ENCODE measurements at places on chromosomes 4 and X.

- no peak for DNase-seq
Observed at GRCh38 chr4:140626661-140627376, 58.1 kb upstream of the UCP1 start.

DNA sequence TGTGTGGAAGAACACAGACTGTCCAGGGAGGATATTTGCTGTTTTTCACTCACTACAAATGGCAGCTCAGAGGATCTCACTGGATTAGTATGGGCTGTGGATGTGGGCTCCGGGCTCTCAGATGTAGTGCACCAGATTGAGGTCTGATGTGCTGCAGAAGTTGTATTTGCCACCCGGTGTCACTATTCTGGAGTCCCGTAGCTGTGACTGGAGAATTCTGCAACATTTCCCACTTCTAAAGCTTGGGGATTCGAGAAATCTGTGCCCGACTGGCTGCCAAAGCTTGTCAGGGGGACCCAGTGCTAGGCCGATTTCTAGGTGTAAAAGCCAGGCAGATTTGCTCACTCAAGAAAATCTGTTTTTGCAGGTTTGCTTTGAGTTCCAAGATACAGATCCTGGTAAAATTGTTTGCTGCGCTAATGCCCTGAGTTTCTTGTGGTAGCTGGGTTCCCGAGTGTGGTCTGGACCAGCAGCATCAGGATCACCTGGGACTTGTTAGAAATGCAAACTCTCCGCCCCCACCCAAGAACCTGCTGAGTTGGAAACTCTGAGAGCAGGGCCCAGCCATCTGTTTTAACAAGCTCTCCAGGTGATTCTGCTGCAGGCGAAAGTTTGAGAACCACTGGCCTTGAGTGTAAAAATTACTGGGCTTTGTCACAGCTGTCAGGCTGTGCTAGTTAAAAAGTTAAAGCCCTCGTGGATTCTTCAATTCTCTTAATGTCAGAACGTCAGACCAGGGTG lies 18.1 kb downstream of the KIT start:
- DNase-seq = no peak

- no peak for DNase-seq
Observed at GRCh38 chrX:1295550-1295949, 26.9 kb downstream of the CSF2RA start.

GRCh38 chrX:151722241-151722846 lies 6.5 kb downstream of the FATE1 start:
- DNase-seq = peak; percentile 3

DNA sequence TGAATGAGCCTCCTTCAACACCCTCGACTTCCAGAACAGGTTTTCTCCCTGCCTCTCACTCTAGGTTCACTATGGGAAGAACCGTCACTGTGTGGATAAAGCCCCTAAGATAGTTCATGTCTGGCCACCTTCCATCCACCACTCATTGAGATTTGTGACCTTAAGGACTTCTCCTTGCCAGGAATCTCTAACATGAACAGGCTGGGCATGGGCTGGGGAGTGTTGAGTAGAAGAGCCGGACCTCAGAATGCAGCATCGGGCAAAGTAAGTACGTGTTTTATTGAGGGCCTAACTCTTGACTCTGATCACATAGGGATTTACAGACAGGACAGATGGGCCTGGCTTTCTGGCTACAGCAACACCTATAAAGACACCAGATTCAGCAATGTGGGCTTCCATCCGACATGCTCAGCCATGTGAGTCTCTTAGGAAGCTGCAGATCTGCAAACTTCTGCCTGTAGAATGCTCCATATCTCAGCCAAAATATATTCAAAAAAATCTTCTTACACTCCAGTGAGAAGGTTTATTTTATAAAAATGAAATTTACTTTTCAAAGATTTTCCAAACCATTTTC lies 26.4 kb upstream of the TRIM60 start:
- DNase-seq = no peak

DNA sequence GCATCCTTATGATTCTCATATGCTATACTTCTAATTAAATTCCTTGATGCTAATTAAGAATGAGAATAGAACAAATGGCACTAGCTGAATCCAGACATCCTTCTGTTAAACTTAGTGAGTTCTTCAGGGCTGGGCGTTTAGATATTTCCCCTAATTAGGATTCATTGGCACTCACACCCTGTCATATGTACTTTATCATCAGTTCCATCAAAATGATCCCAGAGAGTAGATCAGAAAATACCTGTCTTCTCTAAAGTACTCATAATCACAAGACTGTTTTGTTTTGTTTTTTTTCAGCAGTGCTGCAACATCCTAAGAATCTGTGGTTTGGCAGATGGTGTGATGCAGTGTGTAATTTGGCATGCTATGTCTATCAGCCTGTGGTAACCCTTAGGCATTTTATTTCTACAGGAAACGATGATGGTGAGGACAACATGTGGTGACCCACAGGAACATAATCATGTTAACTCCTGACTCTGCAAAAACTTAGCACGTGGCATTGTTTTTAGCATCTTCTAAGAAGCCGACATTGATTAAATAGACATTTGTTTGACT lies 2528.4 kb downstream of the ARAP2 start:
- peak; percentile 91 for DNase-seq

GRCh38 chr4:170162416-170162815 lies 72.7 kb upstream of the AADAT start:
- DNase-seq = no peak

DNA sequence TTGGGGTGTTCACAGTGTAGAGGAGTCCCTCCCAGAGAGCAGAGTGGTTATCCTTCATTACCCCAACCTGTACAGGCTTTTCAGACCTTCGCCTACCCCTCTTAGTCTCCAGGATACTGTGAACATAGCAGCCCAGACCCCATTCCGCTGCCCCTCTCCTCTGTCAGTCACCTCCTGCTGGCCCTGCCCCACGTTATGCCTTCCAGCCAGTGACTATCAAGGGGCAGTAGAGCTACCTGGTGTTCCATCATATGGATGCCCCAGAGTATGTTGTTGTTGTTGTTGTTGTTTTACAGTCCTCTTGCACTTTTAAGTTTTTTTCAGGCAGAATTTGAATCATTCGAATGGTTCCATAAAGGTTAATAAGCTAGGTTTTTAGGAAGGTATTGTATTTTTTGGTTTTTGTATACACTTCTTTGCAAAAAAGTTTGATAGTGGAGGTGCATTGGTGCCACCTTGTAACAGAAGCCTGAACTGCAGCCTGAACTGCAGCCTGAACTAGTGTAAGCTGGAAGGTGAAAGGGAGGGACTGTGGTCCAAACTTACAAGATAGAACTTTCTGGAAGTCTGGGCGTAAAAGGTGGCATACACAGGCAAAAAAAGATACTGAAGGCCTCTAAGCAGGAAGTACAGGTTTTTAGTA lies 101.4 kb upstream of the RAB40AL start:
- DNase-seq = peak; percentile 46

DNA sequence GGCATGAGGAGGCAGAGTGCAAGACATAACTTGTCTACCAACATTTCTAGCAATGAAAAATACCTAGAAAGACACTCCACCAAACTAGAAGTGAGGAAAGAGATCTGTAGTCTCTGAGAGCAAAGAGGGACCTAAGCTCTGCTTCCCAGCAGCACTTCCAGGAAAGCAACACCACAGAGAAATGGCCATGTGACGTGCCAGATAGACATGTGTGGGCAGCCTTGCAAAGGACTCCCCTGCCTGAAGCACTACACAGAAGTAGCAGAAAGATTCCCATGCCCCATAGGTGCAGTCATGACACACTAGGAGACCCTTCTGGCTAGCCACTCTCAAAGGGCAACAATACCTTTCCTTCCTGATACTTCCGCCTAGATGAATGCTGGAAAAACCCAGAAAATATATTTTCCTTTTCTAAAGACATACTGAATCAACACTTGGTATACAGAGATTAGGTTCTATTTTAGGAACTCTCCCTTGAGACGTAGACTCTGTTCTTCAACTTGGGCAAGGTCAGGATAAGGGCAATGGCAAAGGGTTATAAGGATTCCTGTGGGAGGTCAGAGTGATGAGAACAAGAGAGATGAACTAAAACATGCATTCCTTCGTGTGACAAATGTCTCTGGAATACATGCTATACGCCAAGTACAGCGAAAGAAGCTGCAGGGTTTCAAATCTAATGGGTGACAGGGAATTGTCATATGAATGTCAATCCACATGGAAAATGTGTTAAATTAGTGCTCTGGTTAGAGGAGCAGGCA lies 187.5 kb upstream of the ETNPPL start:
- no peak for DNase-seq

- peak; percentile 88 for DNase-seq
Observed at GRCh38 chr4:74056858-74057562, 18.5 kb upstream of the CXCL3 start.

DNA sequence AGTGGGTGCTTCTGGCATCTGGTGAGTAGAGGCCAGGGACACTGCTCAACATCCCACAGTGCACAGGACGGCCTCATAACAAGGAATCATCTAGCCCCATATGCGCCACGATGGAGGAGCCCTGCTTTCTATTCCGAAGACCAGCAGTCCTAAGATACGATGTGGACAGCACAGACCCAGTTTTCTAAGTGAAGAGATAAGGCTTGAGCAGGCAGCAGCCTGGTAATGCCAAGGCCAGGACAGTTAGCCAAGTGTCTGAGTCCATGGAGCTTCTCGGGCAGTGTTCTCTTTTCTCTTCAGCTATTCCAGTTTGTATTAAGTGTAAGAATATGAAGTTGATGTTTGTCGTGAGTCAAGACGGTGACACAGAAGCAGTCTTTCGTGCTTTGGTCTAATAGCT lies 112.7 kb downstream of the TBL1X start:
- no peak for DNase-seq

DNA sequence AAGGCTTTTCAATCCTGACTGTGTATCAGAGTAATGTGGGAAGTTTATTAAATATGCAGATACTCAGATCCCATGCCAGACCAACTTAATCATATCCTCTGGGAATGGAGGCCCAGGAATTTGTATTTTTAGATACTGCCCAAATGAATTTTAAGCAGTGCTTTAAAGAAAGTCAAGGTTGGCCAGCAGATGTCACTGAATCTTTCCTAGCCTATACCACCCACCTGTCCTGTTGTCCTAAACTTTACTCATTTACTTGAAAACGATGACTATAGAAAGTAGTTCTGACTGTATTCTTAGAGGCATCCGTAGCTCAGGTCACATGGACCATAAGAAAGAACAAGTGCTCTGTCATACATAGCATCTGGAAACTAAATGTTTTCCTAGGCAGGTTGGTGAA lies 79.9 kb downstream of the AMOT start:
- no peak for DNase-seq

DNA sequence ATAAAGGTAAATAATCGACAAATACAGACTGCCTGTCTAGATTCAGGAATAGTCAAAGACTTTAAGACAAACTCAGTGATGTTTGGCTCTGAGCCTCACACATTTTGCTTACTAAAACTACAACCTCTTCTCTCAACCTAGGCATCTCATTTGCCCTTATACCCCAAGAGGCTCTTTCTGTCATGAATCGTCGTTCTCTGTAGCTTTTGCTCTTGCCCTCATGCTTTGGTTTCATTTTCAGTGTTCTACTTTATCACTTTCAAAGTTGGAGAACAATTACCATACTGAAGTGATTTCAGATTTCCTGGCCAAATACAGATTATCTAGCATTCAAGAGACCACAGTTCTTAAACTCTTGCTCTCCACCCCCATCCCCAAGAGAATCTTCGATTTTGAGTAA lies 114.1 kb upstream of the RAP2C start:
- no peak for DNase-seq

GRCh38 chrX:153621949-153622598 lies 23.1 kb upstream of the CCNQ start:
- DNase-seq = no peak

Measured in astrocyte of the spinal cord (primary cell).